ENCODE measurements at places on chromosomes 1 and 21. TPM values are rescaled to one million over a fixed set of nuclear protein-coding genes. Genes with fewer than 3 reads are reported as not detected.

GRCh38 chr1:1371364-1371745, 3.7 kb downstream of the AURKAIP1 start:
- no peak for DNase-seq
- H3K27me3 ChIP-seq, result no peaks in the 10 kb centered on the region
- H3K4me3 ChIP-seq, result no peak overlapping the region
- H3K36me3 ChIP-seq, result peaks cover 14% of the 10 kb centered on the region
- H3K27ac ChIP-seq, result no peak overlapping the region

DNA sequence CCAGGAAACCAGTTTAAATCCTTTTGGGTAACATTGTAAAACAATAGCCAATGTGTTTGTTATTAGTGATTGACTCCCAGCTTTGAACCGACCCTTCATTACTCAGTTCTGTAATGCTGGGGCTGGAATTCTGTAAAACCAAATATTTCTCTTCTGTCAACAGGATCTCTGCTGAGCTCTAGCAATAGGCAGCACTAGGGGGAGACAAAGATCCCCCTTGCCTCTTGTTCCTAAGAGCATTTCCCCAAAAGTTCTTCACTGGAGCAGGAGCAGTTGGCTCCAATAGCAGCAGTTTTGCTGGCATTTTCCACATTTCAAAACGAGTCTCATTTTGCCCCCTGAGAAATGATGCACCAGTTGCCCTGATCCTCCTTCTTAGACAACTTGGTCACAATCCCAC, 1671.1 kb downstream of the MRPL39 start:
- H3K4me1 ChIP-seq, result no peaks in the 10 kb centered on the region
- no peaks in the 10 kb centered on the region for H3K36me3 ChIP-seq
- H3K27me3 ChIP-seq, result no peaks in the 10 kb centered on the region
- no peak overlapping the region for H3K27ac ChIP-seq
- H3K4me3 ChIP-seq, result no peak overlapping the region

DNA sequence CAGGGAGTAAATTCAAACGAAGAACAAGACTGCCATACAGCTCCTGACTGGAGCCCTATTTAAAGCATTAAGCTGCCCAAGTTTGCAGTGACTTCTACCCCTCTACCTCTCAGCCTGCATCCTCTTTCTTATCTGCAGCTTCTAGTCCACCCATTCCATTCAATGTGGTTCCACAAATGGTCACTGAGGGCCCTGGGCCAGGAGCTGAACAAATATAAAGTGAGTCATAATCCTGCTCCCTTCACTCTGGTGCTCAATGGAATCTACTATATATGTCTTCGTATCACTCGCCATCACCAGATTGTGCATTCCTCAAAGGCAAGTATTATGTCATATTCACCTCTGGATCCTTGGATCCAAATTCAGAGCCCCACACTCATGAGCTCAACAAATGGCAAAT, 398.7 kb downstream of the BRINP2 start:
- no peaks in the 10 kb centered on the region for H3K27me3 ChIP-seq
- no peaks in the 10 kb centered on the region for H3K36me3 ChIP-seq
- DNase-seq, result no peak
- H3K4me3 ChIP-seq, result no peak overlapping the region
- no peak overlapping the region for H3K27ac ChIP-seq

GRCh38 chr1:23923592-23924499, 10.7 kb upstream of the CNR2 start:
- H3K27ac ChIP-seq, result no peak overlapping the region
- H3K4me1 ChIP-seq, result no peaks in the 10 kb centered on the region
- no peak for DNase-seq
- no peaks in the 10 kb centered on the region for H3K36me3 ChIP-seq
- H3K4me3 ChIP-seq, result no peak overlapping the region

Gene LAMC2
- 3.3 TPM for total RNA-seq

DNA sequence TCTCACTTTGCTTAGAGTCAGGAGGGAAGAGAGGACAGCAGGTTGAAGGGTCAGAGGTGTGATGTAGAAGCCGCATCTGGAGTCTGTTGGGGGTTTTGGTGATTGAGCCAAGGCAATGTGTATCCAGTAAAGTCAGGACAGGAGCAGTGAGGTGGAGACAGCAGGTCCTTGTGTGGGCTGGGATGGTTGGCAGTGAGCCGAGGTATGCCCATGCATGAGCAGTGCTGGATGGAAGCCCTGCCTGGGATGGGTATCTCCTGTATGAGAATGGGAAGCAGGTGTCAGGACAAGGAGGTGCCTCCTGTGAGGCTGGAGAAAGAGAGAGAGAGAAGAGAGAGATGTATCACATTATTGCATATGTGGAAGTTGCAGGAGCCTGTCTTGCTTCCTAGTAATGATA, 90.0 kb downstream of the OBSCN start:
- no peaks in the 10 kb centered on the region for H3K4me1 ChIP-seq
- DNase-seq, result no peak

DNA sequence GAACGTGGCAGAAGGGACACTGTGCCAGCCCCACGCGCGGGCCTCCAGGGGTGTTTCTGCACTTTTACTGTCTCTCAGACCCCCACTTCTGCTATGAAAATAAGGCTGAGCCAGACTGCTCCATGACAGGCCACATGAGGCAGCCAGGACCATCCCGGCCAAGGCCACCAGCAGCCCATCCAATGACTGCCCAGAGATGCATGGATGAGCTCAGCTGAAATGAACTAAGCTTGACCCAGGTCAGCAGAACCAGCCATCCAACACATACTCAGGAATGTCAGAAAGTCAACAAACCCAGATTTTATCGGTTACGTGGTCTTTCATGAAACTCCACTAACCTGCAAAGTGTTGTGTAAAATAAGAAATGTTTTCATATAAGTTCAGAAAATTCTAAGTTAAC, 51.2 kb downstream of the CCDC185 start:
- H3K4me1 ChIP-seq, result no peaks in the 10 kb centered on the region
- no peak for DNase-seq
- no peaks in the 10 kb centered on the region for H3K27me3 ChIP-seq
- H3K27ac ChIP-seq, result no peak overlapping the region
- no peak overlapping the region for H3K4me3 ChIP-seq
- no peaks in the 10 kb centered on the region for H3K36me3 ChIP-seq

Gene KCNK1
- 17.2 TPM for total RNA-seq

Gene EDARADD
- total RNA-seq, result not detected

Gene CACNA1E
- not detected for total RNA-seq

Gene GPR157
- total RNA-seq, result 3.3 TPM

Gene FNDC10
- total RNA-seq, result 6.7 TPM

Gene OR6Y1
- not detected for total RNA-seq

DNA sequence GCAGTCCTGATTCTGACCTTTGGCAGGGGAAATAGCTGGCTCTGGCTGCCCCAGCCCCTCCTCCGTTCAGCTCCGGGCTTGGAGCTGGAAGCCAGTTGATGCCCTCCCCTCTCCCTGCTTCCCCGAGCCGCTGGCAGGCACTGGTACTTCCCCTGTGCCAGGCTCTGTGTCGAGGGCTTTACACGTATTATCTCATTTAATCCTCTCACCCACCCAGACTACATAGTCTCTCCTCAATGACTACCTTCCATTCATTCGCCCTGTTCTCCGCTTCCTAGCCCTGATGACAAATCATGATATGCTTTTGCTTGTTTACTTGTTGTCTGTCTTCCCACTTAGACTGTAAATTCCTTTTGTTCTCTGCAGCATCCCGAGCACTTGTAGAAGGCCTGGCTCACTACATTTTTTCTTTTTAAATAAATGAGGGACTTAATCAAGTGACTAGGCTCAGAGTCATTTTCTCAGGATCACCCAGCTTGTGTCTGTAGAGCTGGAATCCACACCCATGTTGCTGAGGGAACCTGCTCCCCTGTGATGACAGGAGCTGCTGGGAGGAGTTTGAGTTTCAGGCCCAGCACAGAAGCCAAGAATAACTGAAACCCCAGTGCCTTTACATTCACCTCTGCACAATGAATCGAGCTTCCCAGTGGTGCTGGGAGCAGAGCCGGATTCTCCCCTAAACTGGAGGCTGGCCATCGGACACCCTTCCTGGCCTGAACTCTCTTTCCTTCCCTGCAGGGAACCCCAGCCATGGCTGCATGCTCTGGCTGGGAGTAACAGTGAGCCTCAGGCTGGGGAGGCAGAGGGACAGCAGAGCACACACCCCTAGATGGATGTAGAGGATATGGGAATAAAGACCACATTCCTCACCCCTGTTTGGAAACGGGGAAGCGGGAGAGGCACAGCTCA, 58.3 kb downstream of the UBIAD1 start:
- H3K4me3 ChIP-seq, result no peak overlapping the region
- H3K4me1 ChIP-seq, result no peaks in the 10 kb centered on the region
- DNase-seq, result no peak
- H3K27me3 ChIP-seq, result no peaks in the 10 kb centered on the region
- no peaks in the 10 kb centered on the region for H3K36me3 ChIP-seq
- H3K27ac ChIP-seq, result no peak overlapping the region

Gene TAL1
- 2.1 TPM for total RNA-seq

DNA sequence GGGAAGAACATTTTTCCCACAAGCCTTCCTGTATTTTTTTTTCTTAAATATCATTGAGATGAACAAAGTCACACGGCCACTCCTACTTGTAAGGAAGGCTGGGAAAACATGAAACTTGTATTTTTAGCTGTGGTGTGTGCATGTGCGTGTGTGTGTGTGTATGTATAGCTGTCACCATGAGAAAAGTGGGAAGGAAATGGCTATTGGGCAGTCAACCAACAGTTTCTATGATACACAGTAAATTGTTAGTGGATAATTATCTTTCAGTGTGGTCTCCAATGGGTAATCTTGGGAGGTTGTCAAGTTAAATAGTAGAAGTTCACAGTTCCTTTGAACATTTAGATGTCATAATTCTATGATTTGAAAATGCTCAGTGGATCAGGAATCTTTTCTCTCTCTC, 132.7 kb upstream of the USP24 start:
- H3K4me1 ChIP-seq, result no peaks in the 10 kb centered on the region
- H3K27me3 ChIP-seq, result no peaks in the 10 kb centered on the region
- H3K36me3 ChIP-seq, result no peaks in the 10 kb centered on the region
- H3K27ac ChIP-seq, result no peak overlapping the region

DNA sequence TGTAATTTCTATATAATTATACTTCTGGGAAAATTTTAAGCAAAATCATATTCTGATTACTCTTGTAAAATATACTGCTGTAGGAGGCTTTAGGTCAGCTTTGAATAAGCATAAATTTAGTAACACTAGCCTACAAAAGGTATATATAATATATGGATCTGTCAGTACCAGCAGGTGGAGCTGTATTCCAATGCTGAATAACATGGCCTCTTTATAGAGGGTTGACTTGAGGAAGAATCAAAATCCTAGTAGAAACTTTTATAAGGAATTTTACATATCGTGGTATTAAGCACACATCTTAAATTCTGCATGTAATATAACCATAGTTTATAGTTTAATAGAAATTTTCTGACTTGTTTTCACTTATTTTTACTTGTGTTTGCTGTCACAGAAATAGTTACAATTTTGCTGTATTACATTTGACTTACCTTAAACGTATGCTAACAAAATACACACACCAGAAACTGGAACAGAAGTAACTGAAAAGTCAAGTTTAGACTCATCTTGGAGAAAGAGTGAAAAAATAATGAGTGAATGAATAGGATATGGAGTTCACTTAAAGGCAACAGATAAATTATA, 79.3 kb downstream of the HMCN1 start:
- H3K36me3 ChIP-seq, result no peaks in the 10 kb centered on the region
- H3K4me1 ChIP-seq, result no peaks in the 10 kb centered on the region
- no peaks in the 10 kb centered on the region for H3K27me3 ChIP-seq
- DNase-seq, result no peak

DNA sequence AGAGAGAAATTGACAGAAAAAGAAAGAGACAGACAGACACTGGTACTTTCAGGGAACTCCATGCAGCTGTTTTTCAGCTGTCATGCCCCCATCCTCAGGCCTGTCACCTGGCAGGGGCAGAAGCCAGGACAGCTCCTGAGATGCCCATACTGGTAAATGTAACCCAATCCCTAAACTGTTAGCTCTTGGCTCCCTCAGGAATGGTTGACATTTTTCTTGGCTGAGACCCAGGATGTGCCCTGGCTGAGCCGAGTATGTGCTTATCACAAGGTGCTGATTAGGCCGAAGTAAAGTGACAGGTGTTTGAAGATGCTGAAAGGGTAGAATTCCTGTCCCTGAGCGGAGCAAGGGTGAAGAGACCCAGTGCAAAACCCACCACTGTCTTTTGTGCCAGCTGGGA, 50.7 kb downstream of the PGM1 start:
- no peaks in the 10 kb centered on the region for H3K36me3 ChIP-seq
- no peak overlapping the region for H3K27ac ChIP-seq
- no peak for DNase-seq
- H3K4me1 ChIP-seq, result peaks cover 4% of the 10 kb centered on the region

- DNase-seq, result no peak
- no peak overlapping the region for H3K4me3 ChIP-seq
- H3K27me3 ChIP-seq, result no peaks in the 10 kb centered on the region
These were observed 71.3 kb downstream of the HLX start for GRCh38 chr1:220950576-220950975.

GRCh38 chr21:45555557-45556301, 13.5 kb upstream of the SLC19A1 start:
- peaks cover 4% of the 10 kb centered on the region for H3K27me3 ChIP-seq
- H3K4me3 ChIP-seq, result peak overlapping the region; percentile 60
- H3K36me3 ChIP-seq, result no peaks in the 10 kb centered on the region
- peak; percentile 93 for DNase-seq

DNA sequence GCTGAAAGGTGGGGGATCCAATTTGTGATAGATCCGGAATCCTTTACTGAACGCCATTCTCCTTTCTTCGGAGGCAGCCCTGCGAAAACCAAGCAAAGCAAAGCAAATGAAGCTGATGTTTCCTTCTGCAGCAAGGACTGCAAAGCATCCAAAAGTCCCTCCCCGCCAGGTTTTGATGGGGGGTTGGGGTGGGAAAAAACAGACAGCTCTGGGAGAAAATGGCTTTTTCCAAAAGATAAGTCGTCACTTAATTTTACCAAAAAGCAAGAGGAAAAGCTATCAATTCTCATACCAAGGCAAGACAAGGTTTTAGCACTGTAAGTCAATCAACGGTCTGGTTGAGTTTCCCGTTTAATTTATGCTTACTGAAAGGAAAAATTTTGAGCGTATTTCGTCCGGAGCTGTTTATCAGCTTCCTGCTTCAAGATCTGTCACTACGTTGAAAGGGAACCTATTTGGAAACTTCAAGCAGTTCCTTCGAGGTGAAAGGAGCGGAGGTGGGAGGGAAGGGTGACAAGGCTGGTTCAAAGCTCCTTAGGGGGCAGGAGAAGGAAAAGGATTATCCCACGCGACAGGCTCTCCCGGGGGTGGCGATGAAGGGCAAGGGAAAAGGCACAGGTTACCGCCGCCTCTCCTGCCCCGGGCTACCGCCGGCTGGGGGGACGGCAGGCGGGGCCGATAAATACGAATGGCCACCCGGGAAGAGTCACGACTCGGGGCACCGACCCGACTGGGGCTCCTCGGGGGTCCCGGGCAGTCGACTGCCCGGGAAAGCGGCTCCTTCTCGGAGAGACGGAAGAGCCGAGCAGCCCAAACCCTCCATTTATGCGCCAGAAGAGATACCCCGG, 750 bp downstream of the SYNJ1 start:
- H3K27ac ChIP-seq, result peak overlapping the region; percentile 87
- peak overlapping the region; percentile 84 for H3K4me3 ChIP-seq
- peak; percentile 23 for DNase-seq
- peaks cover 20% of the 10 kb centered on the region for H3K4me1 ChIP-seq
- no peaks in the 10 kb centered on the region for H3K36me3 ChIP-seq

GRCh38 chr1:68470388-68470970, 20.7 kb upstream of the RPE65 start:
- no peaks in the 10 kb centered on the region for H3K27me3 ChIP-seq
- H3K4me1 ChIP-seq, result no peaks in the 10 kb centered on the region
- H3K36me3 ChIP-seq, result no peaks in the 10 kb centered on the region
- H3K27ac ChIP-seq, result no peak overlapping the region
- no peak overlapping the region for H3K4me3 ChIP-seq

Gene KCNJ15
- not detected for total RNA-seq

Data from Peyer's patch (tissue), 4 donors.